ENCODE measurements at places on chromosomes 12 and 14. TPM values are rescaled to one million over a fixed set of nuclear protein-coding genes. Genes with fewer than 3 reads are reported as not detected.

Gene IPO8
- total RNA-seq, result 12.1 TPM

Gene IL31
- not detected for total RNA-seq

Gene ABHD12B
- total RNA-seq, result not detected

Gene LMNTD1
- not detected for total RNA-seq

Gene HCAR1
- 0.03 TPM for total RNA-seq

Gene CACNA1C
- total RNA-seq, result not detected

Gene MYBPC1
- total RNA-seq, result not detected

Gene IRAK3
- 0.14 TPM for total RNA-seq

Gene MYH6
- total RNA-seq, result not detected

Gene DACT1
- total RNA-seq, result 0.44 TPM

Gene NYNRIN
- 0.16 TPM for total RNA-seq

Gene KRT86
- total RNA-seq, result 62.5 TPM

Measured in A549 treated with RU486 at 1 μM for 4 hours (cell line).